ENCODE measurements at places on chromosomes 12 and 14. TPM values are rescaled to one million over a fixed set of nuclear protein-coding genes. Genes with fewer than 3 reads are reported as not detected.

GRCh38 chr14:71536927-71537772 is 395.1 kb upstream of the RGS6 start:
- no peak for DNase-seq

NGB gene
- not detected for total RNA-seq

SAMD4A gene
- 7.6 TPM for total RNA-seq

DNA sequence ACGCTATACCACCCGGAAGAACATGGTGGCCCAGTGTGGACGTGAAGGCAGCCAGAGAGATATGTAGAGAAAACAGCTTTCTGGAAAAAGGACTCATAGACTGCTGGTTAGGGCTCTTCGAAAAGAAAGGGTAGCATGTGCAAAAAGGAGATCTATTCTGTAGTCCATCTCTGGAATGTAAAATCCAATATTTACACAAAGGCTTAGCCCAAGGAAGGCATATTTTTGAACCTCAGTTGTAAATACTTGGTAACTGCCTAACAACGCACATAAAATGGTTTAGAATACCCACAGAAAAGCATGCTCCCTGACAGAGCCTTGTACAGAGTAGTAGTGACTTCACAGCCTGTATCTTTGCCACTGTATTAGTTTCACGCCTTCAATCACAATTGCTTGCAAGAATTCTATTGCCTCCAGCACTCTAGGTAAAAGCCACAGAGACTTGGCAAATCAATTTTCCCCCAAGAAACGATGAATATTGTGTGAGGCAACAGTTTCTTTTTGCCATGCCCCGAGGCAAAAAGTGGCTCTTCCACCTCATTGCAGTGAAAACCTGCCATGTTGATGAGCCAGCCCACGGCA is 59.2 kb downstream of the TRIM9 start:
- no peak for DNase-seq

- no peak for DNase-seq
Observed at GRCh38 chr12:26241080-26241479, 45.7 kb downstream of the SSPN start.

ARHGAP9 gene
- total RNA-seq = 6.3 TPM

GRCh38 chr12:4859478-4860210 is 50.1 kb upstream of the KCNA1 start:
- DNase-seq = no peak

GNG2 gene
- 5.9 TPM for total RNA-seq

DNA sequence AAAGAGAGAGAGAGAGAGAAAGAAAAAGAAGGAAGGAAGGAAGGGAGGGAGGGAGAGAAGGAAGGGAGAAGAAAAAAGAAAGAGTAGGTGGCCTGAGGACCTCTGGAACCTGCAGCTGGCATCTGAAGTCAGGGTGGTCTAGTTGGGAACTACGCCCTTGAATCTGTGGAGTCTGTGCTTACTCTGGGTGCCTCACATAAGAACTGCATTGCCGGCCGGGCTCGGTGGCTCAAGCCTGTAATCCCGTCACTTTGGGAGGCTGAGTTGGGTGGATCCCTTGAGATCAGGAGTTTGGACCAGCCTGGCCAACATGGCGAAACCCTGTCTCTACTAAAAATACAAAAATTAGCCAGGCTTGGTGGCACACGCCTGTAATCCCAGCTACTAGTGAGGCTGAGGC is 10.0 kb upstream of the NRDE2 start:
- DNase-seq = no peak

DNA sequence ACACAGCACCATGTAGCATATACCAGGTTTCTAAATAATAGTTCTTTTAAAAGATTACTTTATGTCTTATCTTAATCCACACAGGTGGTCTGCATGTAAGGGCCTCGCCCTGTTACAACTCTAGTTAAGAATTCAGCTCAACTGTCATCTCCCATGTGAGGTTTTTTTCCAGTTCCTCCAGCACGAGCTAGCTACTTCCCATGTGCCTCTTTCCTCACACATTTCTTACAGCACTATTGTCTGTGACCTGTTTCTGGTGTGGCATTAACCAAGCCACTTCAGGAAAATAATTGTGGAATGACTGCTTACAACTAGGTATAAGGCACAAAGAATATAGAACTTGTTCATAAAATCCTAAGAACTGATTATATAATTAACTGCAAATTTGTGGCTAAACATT is 65.5 kb downstream of the SH2B3 start:
- DNase-seq = no peak

POU6F1 gene
- 8.3 TPM for total RNA-seq

APOF gene
- total RNA-seq = not detected

GRCh38 chr14:67883717-67884116 is 64.1 kb downstream of the RAD51B start:
- no peak for DNase-seq

DNA sequence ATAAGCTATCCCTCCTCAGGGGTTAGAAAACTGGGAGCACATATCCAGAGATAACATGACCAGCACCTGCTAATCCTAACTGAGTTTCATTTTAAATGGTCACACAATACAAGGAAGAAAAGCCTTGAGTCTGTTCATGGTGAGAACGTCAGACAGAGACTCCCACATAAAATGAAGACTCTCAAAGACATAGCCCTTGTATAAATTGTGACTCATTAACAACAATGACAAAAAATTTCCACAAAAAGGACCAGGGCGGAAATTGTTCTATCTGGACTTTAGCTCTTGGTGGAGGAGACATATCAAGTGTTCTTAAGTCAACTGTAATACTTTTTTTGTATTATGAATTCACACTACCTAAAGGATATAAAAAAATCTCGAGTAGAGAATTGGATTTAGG is 313.7 kb upstream of the DCN start:
- no peak for DNase-seq

STX2 gene
- total RNA-seq = 24.9 TPM

GRCh38 chr12:107537464-107538119 is 148.0 kb upstream of the PWP1 start:
- peak; percentile 20 for DNase-seq

GRCh38 chr12:51520576-51521325 is 70.3 kb upstream of the SCN8A start:
- DNase-seq = peak; percentile 82

GRCh38 chr14:92491782-92492181 is 21.8 kb upstream of the RIN3 start:
- DNase-seq = peak; percentile 2

ERP27 gene
- total RNA-seq = not detected

- DNase-seq = no peak
Observed at GRCh38 chr12:6745741-6746525, 7.0 kb downstream of the MLF2 start.

- no peak for DNase-seq
Observed at GRCh38 chr12:3110578-3110977, 33.4 kb downstream of the TSPAN9 start.

DNA sequence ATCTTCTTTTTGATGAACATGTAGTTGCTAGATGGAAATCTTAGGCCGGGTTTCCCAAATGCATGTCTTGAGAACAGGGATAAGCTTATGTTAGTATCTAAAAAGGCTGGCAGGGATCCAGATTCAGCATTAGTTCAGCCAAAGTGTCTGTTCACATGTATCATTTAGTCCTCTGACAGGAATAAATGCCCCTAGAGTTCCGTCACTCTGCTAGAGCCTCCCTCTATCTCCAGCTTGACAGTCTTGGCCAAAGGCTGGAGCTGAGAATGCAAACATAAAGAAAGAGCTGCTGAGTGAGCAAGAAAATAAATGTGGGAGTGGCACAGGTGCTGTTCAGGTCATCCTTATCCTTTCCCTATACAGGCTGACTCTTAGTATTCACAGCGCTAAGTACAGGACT is 13.8 kb upstream of the NELL2 start:
- DNase-seq = no peak

PRMT5 gene
- total RNA-seq = 86.7 TPM

AQP2 gene
- total RNA-seq = not detected

RHOJ gene
- total RNA-seq = not detected

DNA sequence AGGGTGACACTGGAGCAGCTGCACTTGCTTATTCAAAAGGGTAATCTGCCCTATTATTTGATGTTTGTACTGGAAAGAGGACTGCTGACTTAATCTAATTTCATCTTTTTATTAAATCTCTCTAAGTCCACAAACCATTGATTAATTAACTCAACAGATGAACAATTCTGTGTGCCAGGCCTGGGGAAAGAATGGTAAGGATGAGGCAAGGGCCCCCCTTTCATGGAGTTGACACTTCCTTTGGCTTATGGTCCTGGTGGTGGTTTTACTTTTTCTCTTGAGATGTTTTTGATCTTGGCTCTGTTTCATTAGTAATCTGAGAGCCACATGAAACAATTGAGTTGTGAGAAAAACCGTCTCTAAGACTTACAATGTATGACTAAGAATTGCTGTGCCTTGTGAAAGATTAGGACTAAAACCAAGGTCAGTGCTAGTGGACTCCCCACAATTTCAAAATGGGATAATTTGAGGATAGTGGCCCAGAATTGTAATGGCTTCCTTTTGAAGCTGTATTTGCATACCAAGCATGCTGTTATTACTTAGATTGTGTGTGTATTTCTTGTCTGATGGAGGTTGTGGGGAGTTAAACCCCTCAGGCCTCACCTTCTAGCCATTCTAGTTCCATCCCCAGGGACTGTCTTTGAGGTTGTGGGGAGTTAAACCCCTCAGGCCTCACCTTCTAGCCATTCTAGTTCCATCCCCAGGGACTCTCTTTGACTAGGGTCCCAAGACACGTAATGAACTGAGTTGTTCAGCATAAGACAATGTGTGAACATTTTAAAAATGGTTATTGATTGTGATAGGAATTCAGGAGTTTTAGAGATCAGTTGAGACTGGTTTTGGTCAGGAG is 52.5 kb upstream of the EVL start:
- DNase-seq = no peak

SOS2 gene
- 12.9 TPM for total RNA-seq

DNA sequence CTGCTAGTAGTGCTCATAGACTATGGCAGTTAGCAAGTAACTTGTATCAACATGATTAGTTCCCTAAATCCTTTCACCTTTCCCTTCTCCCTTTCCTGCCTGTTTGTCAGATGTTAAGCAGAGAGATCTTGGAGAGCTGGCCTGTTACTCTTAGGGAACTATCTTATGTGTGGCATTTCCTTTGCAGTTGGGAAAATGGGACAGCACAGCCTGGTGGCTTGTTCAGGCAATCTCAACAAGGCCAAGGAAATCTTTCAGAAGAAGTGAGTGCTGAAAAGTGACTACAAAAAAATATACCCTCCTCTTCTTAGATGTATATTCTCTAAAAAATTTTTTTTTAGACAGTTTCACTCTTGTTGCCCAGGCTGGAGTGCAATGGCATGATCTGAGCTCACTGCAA is 7.4 kb downstream of the PARP2 start:
- no peak for DNase-seq

GRCh38 chr12:115075552-115076170 is 391.7 kb upstream of the TBX3 start:
- DNase-seq = no peak

GRCh38 chr12:6840330-6840729 is 395 bp upstream of the GNB3 start:
- no peak for DNase-seq

GRCh38 chr12:57846577-57847319 is at the start of gene CTDSP2:
Gene CTDSP2, minus strand, starts transcription at chr12:57846729. Its CDS starts 294 bp downstream, at chr12:57846435.
- peak; percentile 100 for DNase-seq

HOXC4 gene
- not detected for total RNA-seq

ASPG gene
- 2.9 TPM for total RNA-seq

DNA sequence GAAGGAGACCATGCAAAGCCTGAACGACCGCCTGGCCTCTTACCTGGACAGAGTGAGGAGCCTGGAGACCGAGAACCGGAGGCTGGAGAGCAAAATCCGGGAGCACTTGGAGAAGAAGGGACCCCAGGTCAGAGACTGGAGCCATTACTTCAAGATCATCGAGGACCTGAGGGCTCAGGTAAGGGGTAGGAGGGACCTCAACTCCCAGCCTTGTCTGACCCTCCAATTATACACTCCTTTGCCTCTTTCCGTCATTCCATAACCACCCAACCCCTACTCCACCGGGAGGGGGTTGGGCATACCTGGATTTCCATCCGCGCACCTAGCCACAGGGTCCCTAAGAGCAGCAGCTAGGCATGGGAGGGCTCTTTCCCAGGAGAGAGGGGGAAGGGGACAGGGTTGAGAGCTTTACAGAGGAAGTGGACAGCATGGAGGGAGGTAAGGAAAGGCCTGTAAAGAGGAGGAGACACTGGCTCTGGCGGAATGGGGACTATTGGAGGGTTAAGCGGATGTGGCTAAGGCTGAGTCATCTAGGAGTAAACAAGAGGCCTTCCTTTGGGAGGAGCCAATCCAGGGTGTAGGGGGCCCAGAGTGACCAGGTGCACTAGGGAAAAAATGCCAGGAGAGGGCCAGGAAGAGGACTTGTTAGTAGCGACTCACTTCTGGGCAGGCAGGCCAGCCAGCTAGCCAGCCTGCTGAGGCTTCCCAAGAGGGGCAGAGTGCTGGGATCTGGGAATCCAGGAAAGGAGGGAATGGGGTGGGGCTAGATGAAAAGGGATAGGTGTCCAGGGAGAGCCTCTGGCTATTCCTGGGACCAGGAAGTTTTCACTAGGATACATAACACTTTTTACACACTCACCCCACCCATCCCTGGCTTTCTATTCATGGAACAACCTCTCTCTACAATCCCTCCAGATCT is 754 bp downstream of the KRT18 start:
- DNase-seq = peak; percentile 82

DNA sequence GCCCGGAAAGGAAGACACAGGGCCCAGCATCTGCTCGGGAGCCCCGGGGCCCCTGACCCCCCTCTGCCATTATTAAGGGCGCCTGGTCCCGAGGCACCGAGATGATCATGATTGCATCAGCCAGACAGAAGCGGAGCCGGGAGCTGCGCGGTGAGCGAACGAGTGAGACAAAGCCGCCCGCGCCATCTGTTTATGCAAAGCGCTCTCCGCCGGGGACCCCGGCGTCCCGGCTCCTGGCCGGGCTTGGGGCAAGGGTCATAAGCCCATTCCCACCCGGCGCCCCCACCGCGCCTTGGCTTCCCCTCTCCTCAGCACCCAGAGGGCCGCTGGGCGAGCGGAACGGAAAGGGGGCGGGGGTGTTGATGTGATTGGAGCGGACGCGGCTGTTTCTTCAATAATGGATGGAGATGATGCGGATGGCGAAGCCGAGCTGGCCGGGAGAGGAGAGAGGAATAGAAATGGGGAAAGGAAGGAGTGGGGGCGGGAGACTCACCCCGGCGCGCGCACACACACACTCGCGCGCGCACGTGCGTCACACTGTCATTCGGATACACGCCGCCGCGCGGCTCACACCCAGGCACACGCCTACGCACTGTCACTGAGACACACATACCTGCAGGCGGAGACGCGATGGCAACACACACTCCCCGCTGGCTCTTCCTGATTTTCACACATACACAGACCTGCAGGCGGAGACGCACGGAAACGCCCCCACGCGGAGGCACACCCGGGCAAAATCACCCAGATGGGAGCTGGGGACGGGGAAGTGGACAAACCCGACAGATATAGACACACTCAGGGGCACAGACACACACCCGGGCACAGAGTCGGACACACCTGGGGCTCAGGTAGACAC is 10.7 kb downstream of the STAC3 start:
- DNase-seq = peak; percentile 85

DNA sequence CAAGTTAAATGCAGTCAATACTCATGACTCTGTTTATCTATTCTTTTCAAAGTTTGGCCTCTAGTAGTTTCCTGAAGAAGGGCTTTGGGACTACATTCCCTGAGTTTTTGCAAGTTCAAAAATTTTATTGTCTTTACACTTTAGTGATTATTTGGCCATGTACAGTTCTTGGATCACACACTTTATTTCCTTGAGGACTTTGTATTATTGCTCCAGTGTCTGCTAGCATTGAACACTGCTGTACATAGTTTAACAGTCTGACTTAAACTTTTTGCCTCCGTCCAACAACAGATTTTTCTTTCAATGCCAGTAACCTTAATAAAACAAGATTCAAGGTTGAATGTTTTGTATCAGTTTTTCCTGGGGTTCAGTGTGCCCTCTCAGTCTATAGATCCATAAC is 132.3 kb downstream of the DERA start:
- DNase-seq = no peak
